ENCODE measurements at places on chromosomes 5 and 9.

DNA sequence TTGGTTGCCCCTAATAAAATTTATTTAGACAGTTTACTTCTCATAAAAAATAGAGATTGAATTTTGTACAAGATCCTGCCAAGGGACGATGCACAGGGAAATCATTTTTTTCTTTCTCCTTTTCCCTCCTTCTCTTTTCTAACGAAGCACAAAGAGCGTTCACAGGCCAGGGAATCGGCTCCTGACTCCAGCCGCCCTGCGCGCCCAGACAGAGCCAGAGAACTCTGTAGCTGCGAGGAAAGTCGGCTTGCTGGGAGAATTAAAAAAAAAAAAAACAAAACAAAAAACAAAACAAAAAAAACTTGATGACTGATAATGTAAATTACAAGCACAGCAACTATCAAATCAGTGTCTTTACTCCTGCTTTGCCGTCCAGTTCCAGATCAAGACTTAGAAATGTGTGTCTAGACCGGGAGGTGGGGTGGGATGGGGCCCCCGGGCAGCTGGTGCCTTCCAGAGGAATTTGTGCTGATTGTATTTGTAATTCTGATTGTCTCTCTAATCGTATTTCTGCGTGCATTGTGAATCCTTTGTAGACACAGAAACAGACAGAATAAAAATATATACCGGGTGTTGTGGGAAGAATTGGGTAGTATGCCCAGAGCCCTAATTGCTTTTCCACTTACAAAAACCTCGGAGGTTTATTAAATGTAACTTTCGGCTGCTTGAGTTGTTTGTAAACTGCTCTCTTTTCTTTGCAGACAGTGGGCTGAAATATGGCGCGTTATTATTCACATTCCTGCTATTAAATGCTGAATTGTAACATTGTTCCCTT lies 3.6 kb upstream of the OTP start:
- no peak for DNase-seq

DNA sequence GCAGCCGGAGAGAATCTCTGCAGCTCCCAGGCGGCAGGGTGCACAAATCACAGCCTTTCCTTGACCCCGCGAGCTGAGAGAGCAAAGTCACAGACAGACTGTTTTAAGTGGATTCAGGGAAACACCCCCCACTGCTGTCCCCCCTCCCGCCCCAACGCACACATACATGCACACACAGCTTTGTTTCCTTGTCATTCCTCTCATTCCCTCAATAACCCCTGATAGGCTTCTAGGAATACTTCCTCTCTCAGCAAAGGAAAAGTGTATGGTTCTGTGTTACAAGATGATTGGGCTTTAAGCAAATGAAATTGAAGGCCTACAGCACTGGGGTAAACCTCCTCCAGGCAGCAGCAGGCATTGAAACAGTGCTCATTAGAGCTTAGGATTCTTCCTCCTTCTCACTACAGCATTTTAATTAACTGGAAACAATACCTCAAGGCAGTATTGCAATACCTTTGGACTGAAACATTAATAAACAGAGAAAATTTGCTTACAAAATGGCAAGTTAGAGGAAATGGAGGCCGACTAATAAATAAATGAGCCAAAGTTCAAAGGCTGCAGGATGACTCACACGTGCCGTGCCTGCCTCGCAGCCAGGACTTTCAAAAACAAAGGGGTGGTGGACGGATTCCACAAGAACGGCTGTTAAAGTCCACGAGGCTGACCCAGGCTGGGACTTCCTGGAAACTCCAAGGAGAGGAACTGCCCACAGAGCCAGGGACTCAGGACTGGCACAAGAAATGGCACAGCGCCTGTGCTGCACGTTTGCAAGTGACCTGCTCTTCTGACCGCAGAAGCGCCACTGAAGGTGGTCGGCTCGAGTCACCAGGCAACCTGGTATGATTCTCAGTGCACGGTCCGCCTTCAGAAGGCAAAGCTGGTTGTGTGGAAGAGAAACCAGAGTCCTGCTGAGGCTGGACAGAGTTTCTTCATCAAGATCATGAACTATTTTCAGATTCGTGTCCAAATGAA lies 236.2 kb downstream of the SYK start:
- DNase-seq = no peak

GRCh38 chr5:93571114-93571949 lies 9.7 kb downstream of the NR2F1-AS1 start:
- no peak for DNase-seq

DNA sequence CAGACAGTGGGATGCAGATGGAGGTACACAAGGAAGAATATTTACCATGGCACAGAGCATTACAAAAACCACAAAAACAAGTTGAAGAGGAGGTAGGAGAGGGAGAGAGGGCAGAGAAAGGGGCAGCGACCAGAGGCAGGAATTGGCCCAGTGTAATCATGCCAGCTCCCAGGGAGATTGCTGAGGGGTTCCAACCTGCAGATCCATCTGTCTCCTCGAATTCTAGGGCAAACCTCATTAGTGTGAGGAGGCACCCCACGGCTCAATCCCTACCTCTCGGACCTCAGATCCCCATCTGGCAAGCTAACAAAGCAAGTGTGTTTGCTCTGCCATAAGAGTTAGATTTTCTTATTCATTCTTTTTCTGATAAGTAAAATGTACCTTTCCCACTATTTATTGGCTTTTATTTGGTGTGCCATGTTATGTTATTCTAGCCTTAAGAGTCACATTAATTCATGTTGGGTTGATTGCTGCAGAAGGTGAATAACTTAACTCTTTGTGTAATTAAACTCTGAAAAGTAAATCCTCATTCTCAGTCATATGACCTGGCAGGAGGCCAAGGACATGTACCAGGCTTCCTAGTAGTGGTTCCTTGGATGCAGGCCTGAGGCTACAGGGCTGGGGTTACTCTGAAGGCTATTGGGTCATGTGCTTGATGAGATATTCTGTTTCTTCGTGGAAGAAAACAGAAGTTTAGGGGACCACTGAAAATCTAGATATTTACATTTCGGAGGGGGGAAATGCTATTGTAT lies 315.2 kb upstream of the ATP10B start:
- DNase-seq = no peak

- DNase-seq = no peak
Observed at GRCh38 chr5:62732677-62733121, 154.1 kb downstream of the LRRC70 start.

DNA sequence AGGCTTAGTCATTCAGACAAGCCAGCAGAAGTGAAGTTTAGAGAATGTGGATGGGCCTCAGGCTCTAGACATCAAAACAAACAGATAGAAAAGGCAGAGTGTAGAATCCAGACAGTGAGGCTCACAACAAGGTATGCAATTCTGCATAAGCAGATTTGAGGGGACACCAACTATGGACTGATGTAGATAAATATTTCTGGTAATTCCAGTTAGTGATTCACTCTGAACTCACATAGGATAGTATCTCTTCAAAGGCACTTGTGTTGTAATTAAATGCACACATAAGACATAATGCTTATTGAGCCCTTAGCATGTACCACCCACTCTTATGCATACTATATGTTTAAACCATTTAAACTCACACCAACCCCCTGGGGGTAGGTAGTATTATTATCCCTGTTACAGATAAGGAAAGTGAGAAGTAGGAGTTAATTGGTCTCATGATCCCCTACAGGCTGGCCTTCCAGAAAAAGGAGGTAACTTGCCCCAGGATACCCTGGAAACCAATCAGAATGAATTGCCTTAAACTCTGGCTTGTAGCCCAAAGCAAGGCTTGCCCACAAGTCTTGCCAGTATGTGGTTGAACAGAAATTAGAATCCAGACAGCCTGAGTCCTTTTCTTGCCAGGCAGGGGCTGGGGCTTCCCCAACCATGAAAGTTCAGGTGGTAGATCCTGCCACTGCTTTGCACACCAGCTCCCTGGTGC lies 39.5 kb upstream of the HSPB3 start:
- DNase-seq = no peak

DNA sequence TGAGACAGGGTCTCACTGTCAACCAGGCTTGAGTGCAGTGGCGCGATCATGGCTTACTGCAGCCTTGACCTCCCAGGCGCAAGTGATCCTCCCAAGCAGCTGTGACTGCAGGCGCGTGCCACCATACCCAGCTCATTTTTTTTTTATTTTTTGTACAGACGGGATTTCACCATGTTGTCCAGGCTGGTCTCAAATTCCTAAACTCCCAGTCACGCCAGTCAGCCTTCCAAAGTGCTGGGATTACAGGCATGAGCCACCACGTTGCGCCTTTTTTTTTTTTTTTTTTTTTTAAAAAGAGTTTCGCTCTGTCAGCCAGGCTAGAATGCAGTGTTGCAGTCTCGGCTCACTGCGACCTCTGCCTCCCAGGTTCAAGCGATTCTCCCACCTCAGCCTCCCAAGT lies 27.1 kb upstream of the SRP19 start:
- DNase-seq = no peak
